ENCODE measurements at places on chromosomes 2 and 18. TPM values are rescaled to one million over a fixed set of nuclear protein-coding genes. Genes with fewer than 3 reads are reported as not detected.

Gene ANKRD30BL
- polyA plus RNA-seq = not detected

GRCh38 chr2:106841886-106842645, 43.9 kb downstream of the ST6GAL2 start:
- DNase-seq = no peak

- no peak for DNase-seq
These were observed 24.9 kb downstream of the COPS9 start for GRCh38 chr2:240111253-240111652.

GRCh38 chr2:98570356-98570755, 38.0 kb downstream of the COA5 start:
- no peak for DNase-seq

Gene GALNT3
- polyA plus RNA-seq = 1.9 TPM

All from AG04450 (cell line).